SW480 (cell line): ENCODE measurements at places on chromosomes 13 and 19.

GRCh38 chr19:19500975-19501644 lies 14.2 kb downstream of the TSSK6 start:
- no peak for DNase-seq

DNA sequence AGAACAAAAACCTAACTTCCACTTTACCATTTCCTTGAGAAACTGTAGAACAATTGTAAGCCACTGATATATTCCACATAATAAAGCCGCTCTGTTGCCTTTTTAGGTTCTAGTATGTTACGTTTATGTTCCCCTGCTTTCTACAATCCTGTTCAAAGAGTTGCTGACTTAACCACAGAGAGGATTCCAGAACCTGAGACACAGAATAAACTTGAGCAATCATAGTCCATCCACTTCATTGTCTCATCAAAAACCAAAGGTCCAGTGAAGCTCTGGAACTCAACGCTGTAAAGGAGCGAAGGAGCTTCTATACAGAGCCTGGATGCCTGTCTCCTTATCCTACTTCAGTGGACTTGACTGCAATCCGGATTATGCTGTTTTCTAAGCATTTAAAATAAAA lies 4.6 kb downstream of the STARD13 start:
- DNase-seq: no peak

DNA sequence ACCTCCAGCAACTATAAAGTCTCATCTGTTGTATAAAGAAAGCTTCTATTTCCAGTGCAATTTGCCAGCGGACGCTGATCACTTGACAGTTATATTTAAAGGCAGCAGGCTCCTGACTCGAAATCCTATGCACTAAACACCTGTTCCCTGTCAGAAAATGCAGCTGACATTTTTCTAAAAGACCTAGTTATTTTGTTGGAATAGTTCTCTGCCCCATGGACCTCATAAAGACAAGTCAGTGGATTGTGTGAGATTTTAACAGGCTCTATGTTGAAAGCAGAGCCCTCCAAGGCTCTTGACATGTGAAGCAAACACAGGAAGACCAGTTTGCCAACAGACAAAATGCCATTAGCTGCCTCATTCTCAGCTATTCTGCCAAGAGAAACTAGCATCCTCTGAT lies 304.7 kb upstream of the KLF12 start:
- DNase-seq: no peak

GRCh38 chr13:67841071-67841470 lies 610.9 kb upstream of the PCDH9 start:
- DNase-seq: no peak

GRCh38 chr19:47020132-47020805 lies 632 bp downstream of the NPAS1 start:
- DNase-seq: no peak

GRCh38 chr13:106087201-106087600 lies 448.3 kb downstream of the EFNB2 start:
- DNase-seq: no peak
